ENCODE measurements at places on chromosomes 6 and 20.

DNA sequence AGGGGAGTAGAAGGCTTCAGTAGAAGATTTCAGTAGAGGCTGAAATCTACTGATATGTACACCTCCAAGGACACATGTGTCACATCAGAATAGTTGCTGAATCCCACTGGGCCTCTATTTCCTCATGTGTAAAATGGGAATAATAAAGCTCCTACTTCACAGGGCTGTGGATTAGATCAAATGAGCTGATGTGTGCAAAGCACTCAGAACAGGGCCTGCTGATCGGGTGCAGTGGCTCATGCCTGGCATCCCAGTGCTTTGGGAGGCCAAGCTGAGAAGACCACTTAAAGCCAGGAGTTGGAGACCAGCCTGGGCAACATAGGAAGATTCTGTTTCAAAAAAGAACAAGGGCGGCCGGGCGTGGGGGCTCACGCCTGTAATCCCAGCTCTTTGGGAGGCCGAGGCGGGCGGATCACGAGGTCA lies 8.1 kb upstream of the AP5S1 start:
- no peak for DNase-seq

- no peak for DNase-seq
These were observed 71.4 kb upstream of the TCF21 start for GRCh38 chr6:133817460-133818047.

GRCh38 chr6:19368511-19368910 lies 468.7 kb upstream of the ID4 start:
- no peak for DNase-seq

- DNase-seq = no peak
These were observed 132.6 kb downstream of the PHACTR1 start for GRCh38 chr6:12848964-12849808.

GRCh38 chr6:123869334-123869733 lies 65.7 kb downstream of the NKAIN2 start:
- DNase-seq = no peak

DNA sequence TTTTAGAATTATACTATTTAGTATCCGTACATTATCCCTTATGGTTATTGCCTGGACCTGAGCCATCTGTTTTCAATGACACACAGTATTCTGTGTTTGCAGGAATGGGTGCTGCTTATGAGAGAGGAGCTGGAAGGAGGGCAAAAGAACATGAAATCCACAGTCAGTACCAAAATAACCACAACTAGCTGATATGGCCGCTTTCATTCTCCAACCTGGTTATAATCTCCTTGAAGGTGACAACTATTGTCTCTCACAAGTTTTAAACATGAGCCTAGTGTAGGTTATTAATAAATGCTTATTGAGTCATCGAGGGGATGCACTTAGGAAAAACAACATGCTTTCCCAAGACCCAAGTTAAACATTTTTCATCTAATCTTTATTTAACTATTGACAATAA lies 356.6 kb downstream of the BMP2 start:
- no peak for DNase-seq

GRCh38 chr6:38040254-38040653 lies 220.7 kb downstream of the ZFAND3 start:
- no peak for DNase-seq

- DNase-seq = no peak
These were observed 17.9 kb upstream of the CHMP4B start for GRCh38 chr20:33793011-33793931.

GRCh38 chr20:60470366-60470765 lies 512.1 kb downstream of the CDH26 start:
- no peak for DNase-seq

DNA sequence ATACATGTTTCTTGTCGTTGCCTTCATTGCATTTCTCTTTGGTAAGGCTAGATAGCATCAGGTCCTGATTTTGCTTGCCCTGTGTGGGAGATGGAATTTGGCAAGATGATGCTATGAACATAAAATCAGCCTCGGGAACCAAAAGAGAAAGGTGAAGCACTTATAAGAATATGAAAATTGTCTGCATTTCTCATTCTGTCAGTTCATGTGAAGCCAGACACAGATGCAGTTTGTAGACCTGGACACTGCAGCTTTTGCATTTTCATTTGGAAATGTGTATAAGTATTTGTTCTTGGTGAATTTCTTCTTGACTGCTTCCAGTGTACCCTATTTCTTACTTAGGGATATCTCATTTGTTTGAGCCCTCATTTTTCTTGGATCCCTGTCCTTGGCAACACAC lies 1.3 kb downstream of the YWHAB start:
- DNase-seq = no peak

DNA sequence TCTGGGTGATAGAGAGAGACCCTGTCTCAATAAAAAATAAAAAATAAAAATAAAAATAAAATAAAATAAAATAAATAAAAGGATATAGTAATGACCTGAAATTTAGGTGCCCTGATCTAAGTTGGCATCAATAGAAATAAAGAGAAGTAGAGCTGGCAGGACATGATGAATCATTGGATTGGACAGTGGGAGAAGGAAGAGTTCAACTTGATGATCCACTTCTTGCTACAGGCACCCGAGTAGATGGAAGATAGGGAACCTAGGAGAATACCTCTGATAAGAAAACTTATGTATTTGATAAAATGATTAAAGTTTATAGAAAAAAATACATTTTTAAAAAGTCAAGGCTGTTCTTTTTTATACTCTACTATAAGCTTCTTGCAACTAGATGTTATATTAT lies 79.0 kb downstream of the ADTRP start:
- no peak for DNase-seq

DNA sequence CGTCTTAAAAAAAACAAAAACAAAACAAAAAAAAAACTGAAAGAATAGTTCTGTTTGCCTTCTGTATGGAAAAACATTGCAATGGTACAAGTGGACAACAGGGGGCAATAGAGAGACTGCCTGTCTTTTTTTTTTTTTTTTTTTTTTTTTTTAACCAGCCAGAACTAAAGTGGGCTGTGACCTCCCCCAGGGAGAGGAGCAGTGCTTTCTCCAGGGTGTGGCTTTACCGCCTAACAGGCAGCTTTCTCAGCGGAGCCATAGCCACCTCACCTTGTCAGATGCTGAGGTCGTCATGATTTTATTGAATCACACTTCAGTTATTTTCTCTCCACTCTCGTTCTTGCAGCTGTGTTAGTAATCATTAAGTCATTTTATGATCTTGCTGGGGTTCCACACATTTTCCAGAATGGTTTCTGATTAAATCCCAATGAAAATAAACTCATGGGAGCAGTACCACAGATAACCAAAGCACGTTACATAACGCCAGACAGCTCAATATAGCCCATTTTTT lies 78.4 kb downstream of the GMPR start:
- DNase-seq = no peak

GRCh38 chr6:32405656-32406055 lies 1.3 kb downstream of the BTNL2 start:
- DNase-seq = no peak

GRCh38 chr6:142753196-142753595 lies 191.8 kb downstream of the HIVEP2 start:
- no peak for DNase-seq

DNA sequence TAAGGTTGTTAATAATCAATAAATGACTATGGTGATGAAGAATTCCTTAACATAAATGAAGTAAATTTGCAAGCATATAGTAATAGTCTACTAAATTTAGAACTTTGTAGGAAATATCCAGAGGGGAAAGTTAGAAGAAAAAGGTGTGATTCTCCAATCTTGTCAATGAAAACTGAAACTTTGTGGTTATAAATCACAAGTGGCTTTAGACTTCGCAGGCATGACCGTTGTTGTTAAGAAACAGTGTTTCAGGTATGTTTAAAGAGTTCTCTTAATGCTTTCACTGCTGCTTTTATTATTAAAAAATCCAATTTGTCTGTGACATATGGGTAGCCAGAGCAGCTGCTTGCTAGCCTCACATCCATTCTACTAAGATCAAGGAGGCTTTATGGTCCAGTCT lies 475.6 kb upstream of the ADGRB3 start:
- DNase-seq = no peak

- DNase-seq = no peak
These were observed 6.9 kb downstream of the PHACTR3 start for GRCh38 chr20:59611286-59611685.

- DNase-seq = no peak
These were observed 15.3 kb downstream of the PRDM1 start for GRCh38 chr6:106101466-106101865.

DNA sequence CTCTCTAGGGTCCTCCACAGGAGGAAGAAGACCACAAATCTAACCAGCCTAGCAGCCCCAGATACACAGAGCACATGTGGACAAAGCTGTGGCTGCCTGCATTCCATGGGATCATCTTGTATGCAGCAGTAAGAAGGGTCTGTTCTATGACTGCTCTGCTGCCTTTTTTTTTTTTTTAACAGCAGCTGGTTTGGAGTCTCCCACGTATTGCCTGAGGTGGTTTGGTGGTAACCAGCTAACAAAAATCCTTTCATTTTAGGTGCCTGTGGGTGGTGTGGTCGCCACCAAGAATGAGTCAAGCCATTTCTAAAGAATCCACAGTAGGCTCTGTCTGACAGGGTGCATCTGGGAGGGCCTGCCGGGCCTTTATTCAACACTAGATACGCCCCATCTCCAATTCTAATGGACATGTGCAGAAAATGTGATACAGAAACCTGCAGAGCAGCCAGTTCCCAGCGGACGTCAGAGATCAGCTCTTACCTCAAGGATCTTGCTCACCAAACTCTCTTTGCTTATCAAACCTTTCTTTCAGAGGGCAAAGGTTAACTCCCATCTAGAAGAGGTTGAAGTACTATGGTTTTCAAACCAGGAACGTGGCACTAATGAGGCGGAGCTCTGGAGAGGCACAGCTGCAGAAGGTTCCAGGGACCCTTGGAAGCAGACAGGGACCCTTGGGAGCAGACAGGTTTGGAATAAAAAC lies 32.0 kb downstream of the GNAS-AS1 start:
- no peak for DNase-seq

- DNase-seq = no peak
These were observed 80.5 kb downstream of the SMPDL3A start for GRCh38 chr6:122869437-122870024.

GRCh38 chr6:99016355-99016754 lies 68.6 kb upstream of the FBXL4 start:
- no peak for DNase-seq

DNA sequence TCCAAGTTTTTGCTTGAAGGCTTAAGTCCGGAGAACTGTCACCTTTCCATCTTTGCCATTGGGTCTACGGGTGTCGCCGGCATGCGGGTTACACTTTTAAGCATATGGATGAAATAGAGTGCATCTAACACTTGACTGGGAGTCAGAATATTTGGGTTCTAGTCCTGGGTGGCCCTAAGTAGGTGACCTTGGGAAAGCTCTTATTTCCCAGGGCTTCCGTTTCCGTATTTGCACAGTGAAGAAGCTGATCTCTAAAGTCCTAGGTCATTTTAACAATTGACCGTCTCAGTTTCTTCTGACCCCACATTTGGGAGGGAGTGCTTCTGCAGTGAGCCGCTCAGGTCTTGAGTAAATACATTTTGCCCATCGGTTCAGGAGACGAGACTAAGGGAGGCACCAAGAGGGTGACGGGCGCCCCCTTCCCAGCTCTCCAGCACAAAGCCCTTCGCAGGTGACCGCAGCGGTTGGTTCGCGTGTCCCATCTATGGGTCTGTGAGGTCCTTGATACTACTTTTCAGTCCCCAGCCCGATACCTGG lies 651 bp upstream of the BLTP3A start:
- peak; percentile 6 for DNase-seq

- DNase-seq = no peak
These were observed 694 bp downstream of the MRPS18B start for GRCh38 chr6:30618270-30618797.

DNA sequence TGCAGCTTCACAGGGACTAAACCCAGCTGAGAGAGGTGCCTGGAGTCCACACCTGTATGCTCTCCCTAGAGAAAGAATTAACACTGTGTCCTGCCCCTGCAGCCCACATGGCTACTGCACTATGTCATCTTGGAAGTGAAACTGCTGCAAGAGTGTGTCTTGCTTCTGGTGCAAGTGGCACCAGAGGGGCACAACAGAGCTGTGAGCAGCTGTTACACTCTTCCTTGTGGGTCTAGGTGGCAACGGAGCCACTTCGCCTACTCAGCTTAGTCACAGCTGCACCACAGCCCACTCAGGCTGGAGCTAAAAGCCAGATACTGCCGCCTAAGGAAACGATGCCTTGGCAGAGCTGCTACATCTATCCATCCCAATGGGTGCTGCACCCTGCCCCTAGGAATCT lies 391.4 kb downstream of the COL12A1 start:
- DNase-seq = no peak

Data from T-helper 1 cell (primary cell).